ENCODE measurements at places on chromosomes 1 and 21.

- no peak for DNase-seq
Measured at GRCh38 chr1:6490181-6491080, 1.0 kb downstream of the PLEKHG5 start.

DNA sequence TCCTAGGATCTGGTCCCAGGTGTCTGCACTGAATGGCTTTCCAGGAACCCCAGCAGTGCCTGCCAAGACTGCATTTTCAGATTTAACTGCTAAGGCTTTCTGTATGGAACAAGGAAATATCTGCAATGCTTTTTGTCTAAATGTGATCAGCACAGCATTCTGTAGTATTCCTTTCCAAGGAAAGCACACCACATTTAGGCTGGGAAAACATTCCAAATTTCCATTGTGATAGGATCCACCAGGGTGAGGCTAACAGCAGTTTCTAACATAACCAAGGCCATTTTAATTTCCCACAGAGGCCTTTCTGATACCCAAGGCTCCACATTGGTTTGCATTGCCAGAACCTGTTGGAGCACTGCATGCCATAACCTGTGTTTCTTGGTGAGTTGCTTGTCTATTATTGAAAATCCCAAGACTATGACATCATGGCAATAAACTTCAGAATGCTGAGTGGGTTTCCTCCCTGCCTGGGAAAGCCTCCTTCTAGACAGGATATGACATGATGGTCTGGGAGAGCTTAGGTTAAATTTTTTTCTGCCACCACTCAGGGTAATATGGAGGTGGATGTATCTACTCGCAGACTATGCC lies 23.3 kb upstream of the PTGFRN start:
- DNase-seq = no peak

GRCh38 chr1:109776911-109777310 lies 13.2 kb upstream of the EPS8L3 start:
- DNase-seq = peak; percentile 7

DNA sequence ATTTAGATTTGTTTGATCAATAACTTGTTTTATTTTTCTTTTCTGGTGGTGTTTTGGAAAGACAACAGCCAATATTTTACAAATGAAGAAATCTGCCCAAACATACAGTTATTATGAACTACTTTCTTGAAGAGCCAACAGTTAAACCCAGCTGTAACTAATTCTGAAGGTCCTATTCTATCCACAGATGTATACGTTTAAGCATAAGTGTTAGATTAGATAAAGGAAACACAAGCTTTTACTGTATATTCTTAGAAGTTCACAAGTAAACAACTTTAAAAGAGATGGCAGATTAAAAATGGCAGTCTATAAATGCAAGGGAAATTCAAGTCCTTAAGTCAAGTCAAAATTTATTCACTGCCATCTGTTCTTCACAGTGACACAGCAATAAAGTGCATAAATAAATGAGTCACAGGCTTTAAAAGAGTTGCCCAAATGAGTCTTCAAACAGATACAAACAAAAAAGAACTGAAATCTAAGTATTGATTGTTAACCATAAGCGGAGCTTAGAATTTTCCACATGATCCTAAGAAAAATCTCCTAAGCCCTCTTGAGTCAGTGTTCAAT lies 49.9 kb upstream of the KCNH1 start:
- no peak for DNase-seq

- DNase-seq = no peak
Measured at GRCh38 chr1:3948344-3948743, 48.3 kb upstream of the C1orf174 start.

- DNase-seq = peak; percentile 96
Measured at GRCh38 chr21:38805328-38806152, at the start of gene ETS2. TSS of gene ETS2 (plus strand) at chr21:38805929. CDS start at chr21:38810035, 4,106 bp downstream.

GRCh38 chr1:115630342-115630741 lies 11.4 kb upstream of the VANGL1 start:
- no peak for DNase-seq

DNA sequence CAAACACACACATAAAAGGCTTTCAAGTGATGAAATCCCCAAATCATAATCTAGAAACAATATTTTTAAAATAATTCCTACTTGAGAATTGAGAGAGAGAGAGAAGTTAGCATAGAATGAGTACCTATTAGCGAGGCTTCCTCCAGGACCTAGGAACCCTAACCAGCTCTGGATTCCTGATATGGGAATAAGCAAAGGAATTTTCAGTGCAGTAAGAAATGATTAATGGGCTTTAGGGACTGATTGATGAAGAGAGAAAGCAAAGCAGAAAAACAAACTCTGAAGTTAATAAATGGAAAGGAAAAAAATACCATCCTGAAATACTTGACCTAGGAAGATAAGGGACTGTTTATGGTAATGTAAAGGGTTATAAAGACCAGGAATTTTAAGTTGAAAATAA lies 60.6 kb downstream of the WARS2 start:
- DNase-seq = no peak

- DNase-seq = no peak
Measured at GRCh38 chr1:230507666-230508402, 81.7 kb upstream of the PGBD5 start.

DNA sequence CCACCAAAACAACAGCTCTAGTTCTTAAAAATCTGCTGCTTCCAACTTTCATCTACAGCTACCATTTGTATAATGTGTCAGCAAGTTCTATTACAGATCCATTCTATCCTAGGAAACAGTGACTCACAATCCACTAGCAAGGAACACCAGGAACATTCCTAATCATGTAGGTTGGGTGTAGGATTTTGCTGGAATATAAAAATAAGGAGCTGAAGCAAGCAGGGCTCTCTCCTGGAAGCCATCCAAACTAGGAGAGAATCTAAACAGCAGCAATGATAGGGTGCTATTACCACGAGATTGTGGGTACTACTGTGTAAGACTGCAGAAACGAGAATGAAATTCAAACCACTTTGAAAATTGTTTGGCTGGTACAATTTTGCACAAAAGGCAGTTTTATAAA lies 135.0 kb downstream of the PTPN14 start:
- DNase-seq = no peak

DNA sequence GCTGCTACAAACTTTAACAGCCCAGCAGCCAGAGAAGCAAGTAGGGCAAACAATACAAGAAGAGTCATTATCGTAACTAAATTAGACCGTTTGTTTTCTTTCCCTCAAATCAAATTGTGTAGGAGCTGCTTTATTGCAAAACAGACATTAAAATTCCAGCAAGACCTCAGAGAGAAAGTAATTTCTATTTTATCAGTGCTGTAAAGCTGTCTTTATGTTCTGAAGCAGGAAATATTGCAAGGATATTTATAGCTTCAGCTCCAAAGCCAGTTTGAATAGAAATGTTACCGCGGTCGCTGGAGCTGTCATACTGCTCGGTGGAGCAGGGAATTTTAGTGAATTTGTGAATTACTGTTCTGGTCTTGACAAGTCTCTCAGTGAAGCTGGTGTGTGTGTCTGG lies 503.8 kb upstream of the PLXNA2 start:
- DNase-seq = no peak

GRCh38 chr1:182650678-182651338 lies 33.6 kb downstream of the RGS8 start:
- no peak for DNase-seq

- DNase-seq = no peak
Measured at GRCh38 chr1:116491700-116492357, 79.0 kb downstream of the CD58 start.

- DNase-seq = no peak
Measured at GRCh38 chr1:22375601-22376000, 76.0 kb upstream of the ZBTB40 start.

All from NCI-H2029 treated with DMSO at 0.1 percent for 48 hours (cell line).